GM23248 (cell line): ENCODE measurements at places on chromosomes 11 and 22. TPM values are rescaled to one million over a fixed set of nuclear protein-coding genes. Genes with fewer than 3 reads are reported as not detected.
A peak's percentile ranks its signal among the peaks of the same experiment; 100 is the strongest.

TESMIN gene
- polyA plus RNA-seq: 1.1 and 1.4 TPM in 2 replicates

DDX25 gene
- not detected in 2 replicates for polyA plus RNA-seq

PYGM gene
- polyA plus RNA-seq: not detected in 2 replicates

DNA sequence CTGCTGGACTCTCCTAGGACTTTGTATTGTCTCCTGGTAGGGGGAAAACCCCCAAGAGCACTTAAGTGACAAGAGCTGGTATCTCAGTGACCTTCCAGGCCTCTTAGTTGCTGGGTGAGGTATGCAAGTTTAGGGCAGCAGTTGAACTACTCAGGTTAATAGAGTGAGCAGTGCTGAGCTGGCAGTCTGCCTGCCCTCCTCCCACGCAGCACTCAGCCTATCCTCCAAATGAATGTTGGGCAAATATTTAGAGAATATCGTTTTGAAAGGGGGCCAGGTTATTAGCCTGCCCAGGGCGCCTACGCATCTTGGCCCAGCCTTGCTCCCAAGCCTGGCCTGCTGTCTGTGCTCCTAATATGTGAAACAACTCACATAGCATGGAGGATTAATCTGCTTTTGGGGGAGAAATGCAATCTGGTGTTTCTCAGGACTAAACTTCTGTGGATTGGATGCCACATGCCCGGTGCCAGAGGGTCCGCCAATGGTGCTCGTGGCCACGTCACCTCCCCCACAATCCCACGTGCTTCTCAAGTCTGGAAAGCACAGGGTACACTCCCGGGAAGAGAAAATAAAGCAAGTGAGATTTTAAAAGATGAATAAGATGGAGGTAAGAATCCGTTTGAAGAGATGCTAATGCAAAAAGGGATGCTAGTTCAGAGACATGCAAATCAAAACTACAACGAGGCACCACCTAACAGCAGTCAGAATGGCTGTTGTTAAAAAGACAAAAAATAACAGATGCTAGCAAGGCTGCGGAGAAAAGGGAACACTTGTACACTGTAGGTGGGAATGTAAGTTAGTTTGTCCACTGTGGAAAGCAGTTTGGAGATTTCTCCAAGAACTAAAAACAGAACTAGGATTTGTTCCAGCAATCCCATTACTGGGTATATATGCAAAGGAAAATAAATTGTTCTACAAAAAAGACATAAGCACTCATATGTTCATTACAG lies 67.7 kb downstream of the SPON1 start:
- DNase-seq: peak; percentile 72

OR51E2 gene
- polyA plus RNA-seq: not detected in 2 replicates

DNA sequence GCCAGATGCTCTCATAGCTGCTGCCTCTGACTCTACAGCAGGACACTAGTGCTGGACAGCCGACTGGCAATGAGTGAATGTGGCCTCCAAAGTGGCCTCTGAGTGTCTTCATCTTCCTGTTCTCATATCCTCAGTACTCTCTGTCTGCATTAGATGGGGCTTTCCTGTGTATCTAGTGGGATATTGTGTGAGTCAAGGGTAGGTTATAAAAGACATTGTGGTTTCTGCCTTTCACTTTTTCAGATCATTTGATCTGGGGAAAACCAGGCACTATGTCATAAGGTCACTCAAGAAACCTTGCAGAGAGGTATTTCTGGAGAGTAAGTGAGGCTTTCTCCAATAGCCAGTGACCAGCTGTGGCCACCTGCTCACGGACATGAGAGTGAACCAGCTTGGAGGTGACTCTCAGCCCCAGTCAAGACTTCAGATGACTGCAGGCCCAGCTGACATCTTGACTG lies 333.6 kb upstream of the NCAM1 start:
- DNase-seq: no peak

SAC3D1 gene
- 12.8 and 13.2 TPM in 2 replicates for polyA plus RNA-seq

DNA sequence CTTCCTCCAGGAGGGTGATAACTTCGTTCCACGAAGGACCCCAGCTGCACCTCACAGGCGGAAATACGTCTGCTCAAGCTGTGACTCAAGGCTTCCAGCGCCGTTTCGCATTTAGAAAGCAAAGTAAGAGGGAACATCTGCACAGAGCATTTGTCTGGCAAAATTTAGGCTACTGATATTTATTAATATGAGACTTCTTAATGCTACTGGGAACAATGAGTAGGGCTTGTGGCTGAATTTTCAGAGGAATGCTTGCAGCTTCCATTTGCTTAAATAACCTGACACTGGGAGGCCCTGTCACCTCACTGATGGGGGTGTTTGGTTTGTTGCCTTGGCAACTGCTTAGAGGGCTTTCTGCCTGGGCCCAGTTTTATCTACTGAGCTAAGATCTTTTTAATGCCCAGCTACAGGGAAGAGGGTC lies 14.7 kb upstream of the ST14 start:
- no peak for DNase-seq

TMEM191B gene
- 0.30 and 1.0 TPM in 2 replicates for polyA plus RNA-seq

MUC5B gene
- not detected in 2 replicates for polyA plus RNA-seq

GRCh38 chr22:40423310-40423688 lies 52.9 kb downstream of the SGSM3 start:
- no peak for DNase-seq

- DNase-seq: no peak
These were observed 67.7 kb downstream of the DCDC1 start for GRCh38 chr11:31301549-31302510.

DNA sequence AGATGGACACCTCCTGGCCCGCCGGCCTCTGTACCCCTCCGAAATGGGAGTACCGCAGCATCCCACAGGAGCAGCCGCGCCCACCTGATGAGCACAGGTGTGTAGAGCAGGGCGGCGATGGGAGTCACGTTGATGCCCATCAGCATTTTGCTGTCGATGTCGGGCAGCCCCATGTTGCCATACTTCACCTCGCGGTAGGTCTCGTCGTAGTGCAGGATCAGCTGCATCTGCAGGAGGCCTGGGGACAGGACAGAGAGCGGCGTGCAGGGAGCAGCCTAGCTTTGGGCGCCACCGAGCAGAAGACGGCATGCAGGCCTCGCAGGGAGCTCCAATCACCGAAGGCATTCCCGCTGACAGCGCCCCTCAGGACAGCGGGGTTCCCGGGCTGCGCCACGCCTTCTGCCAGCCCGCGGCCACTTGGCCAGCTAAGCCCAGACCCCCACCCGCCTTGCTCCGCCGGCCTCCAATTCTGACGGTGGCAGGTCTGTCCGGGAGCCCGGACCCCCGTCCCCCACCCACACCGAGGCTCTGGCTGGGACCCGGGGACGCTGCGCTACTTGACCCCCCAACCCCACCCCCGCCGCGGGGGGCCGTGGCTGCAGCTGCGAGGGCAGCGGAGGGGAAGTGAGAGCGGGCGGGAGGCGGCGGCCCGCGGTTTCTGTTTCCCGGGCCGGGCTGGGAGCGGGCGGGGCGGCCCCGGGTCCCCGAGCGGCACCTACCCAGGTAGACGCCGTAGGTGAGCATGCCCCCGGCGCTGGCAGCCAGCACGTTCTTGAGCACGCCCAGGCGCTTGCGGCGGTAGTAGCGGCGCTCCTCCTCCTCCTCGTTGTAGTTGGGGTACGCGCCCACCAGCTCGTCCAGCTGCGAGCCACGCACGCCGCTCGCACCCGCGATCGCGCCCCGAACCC lies 705 bp downstream of the UNC93B1 start:
- DNase-seq: peak; percentile 46

DNA sequence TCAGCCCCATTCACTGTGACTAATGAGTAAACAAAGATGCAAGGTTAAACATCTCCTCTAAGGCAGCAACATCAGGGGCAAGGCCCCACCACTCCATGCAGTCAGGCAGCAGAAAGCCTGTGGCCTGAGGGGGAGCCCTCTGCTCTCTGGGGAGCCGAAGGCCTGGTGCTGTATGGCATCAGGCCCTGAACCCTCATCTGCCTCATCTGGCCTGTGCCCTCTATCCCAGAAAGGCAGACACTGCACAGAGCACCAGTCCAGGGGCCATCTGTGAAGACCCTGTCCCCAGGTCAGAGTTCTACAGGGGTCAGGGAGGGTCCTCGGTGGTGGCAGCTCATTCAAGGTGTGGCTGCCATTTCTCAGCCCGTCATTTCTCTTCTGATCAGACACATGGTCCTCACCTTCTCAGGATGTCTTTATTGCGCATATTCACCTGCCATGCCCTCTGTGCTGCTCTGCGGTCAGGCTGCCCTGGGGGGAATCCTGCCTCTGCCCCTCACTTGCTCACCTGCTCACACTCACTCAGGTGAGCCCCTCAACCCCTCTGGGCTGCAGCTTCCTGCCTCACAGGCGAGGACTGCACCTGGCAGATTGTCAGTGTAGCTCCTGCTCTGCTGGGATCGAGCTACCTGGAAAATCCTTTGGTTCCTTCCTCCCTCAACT lies 103.1 kb upstream of the PITPNB start:
- no peak for DNase-seq

- DNase-seq: no peak
These were observed 240.3 kb downstream of the BRD1 start for GRCh38 chr22:49587421-49587820.
